ENCODE measurements at places on chromosomes 5 and 9.

- peak; percentile 84 for DNase-seq
These were observed 1000.5 kb downstream of the PTPRD start for GRCh38 chr9:9612270-9612669.

- DNase-seq = no peak
These were observed 170.9 kb downstream of the SEC61B start for GRCh38 chr9:99392986-99393385.

DNA sequence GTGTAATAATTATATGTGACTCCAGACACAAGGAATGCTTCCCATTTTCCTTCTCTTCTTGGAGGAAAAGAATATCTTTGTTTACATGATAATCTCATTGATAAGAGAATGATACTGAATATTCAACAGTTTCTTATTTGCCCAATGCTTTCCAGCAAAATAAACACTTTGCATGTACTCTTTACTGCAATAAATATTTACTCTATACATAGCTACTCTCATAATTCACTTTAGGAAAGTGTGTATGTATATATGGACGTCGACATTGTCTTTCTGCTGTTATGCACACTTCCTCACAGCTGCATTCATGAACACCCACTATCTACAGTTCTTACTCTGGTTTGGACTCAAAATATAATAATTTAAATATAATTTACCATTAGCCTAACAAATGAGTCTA, 617.4 kb upstream of the CDH10 start:
- no peak for DNase-seq

DNA sequence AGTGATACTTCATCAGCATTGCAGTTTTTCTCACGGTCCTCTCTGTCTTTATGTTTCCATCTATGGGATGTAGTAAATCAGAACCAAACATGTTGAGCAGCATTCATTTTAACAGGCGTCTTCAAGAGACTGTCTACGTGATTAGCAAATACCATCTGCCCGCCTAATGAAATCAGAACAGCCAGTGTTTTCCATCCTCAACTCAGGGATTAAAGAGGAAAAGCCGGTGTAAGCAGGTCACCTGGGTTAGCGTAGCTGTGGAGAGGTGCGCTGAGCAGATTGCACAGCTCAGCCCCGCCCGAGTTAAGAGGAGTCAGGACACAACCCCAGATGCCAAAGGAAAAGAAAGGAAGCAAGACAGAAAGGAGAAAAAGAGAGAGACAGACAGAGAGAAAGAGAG, 54.3 kb upstream of the ANKRD33B start:
- DNase-seq = no peak

DNA sequence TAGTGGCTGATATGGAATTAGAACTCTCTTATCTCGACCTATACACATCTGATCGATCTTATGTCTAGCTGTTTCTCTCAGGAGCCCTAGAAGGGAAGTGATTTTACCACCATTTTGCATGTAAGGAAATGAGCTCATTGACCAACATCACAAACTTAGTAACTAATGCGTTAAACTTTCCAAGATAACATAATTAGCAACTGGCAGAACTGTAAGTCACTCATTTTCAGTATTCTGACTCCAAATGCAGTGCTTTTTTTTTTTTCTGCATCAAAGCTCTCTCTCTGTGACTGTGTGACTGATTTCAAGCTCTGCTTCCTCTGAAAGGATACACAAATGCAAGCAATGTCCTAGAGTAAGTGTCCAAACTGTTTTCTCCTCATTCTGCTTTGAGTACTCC, 68.1 kb upstream of the FBXL7 start:
- no peak for DNase-seq

- no peak for DNase-seq
These were observed 4.1 kb downstream of the HBEGF start for GRCh38 chr5:140342287-140342686.

GRCh38 chr5:178469011-178469974, 120.9 kb downstream of the COL23A1 start:
- DNase-seq = no peak

DNA sequence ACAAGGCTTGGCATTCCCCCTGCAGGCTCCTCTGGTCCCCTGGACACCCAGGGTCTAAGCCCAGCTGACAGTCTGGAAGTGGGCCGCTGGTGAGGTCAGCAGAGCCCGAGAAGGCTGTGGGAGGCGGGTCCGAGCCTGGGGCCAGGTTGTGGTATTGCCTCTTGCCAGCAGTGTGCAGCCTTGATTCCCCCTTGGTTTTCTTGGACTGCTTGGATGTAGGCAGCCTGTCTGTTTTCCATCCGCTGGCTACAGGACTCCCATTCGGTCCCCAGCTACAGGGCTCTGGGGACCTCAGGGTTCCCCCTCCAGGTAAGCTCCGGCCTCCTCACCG, 1.6 kb downstream of the AIF1L start:
- no peak for DNase-seq

DNA sequence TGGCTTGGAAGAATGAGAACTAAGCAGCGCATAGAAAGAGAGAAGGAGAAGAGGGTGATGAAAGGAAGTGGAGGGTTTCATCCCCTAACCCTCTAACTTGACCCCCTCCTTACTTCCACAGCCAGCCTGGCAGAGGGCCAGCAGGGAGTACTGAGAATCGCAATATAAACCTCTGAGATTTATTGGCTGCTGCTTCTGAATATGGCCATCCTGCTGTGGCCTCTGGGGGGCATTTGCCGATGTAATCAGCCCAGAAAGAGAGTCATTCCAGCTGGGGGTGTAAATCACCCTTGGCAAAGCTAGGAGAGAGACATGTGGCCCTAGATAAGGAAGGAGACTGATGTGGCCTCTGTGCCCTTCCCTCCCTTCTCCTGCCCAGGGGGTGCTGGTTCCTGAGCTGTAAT, 960 bp upstream of the GFRA3 start:
- DNase-seq = no peak

DNA sequence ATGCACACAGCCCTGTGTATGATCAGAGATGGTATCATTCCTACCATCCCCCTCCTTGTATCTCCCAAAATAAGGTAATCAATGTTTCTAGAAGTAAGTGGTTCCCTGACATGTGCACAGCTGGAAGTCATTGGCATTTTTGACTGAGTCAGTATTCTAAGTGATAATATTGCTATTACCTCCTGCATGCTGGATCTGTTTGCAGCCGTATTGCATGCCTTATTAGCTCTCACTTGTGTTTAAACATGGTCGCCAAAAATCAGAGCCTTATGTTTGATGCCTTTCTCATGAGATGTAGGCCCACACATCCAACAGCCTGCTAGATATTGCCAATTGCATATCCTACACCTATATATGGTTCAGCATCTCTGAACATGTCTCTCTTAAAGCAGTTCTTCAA, 254.3 kb downstream of the CDH12 start:
- DNase-seq = no peak

DNA sequence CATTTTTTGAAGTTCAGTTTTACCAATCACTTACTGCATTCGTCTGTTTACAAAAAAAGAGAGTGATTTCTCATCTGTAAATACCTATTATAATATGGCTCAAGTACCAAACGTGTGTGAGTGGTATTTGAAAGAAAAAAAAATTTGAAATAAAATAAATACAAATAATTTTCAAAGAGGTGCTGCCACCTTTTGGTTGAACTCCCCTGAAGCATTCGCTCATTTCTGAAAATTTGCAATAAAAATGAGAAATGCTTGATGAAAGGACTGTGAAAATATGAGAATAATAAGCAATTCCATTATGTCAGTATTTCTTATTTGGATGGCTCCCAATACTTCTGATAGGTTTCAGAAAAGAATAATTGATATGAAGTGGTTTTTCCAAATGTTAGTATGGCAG, 409.9 kb downstream of the CTNND2 start:
- no peak for DNase-seq

GRCh38 chr5:93299681-93300308, 281.2 kb downstream of the NR2F1-AS1 start:
- DNase-seq = no peak

- DNase-seq = no peak
These were observed 7.3 kb downstream of the UBTD2 start for GRCh38 chr5:172276214-172276613.

- no peak for DNase-seq
These were observed 51.1 kb upstream of the LHFPL2 start for GRCh38 chr5:78699552-78700153.

- DNase-seq = peak; percentile 50
These were observed 71.4 kb downstream of the PPIC start for GRCh38 chr5:122965111-122965510.

DNA sequence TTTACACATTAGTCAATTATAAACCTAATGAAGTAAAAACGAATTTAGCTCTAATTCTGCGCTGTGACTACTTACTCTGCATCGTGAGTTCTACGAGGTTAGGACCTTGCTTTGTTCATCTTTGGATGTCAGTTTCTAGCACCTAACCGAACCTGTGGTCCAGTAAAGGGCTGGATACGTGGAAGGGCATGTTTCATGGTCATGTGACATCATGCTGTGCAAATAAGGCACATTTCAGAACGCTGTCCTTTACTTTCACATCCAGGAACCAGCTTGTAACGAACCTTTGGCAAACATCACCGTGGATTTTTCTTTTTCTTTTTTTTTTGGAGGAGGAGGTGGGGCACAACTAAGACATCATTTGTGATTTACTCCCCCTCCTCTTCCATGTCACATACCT, 15.0 kb downstream of the BASP1 start:
- peak; percentile 27 for DNase-seq

DNA sequence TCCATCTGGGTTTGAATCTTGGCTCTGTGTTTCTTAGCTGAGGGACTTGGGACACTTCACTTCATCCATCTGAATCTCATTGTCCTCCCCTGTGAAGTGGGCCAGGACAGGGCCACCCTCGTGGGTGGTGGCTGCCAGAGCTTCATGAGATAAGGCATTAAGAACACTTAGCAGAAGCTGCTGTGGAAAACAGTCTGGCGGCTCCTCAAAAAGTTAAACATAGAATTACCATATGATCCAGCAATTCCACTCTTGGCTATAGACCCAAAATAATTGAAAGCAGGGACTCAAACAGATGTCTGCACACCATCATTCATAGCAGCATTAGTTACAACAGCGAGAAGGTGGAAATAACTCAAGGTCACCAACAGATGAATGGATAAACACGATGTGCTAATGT, 42.4 kb upstream of the GGTA1 start:
- DNase-seq = no peak

Measured in NCI-H774 (cell line).